ENCODE measurements at places on chromosomes 3 and 15.

GRCh38 chr15:31135523-31135922 is 34.0 kb upstream of the TRPM1 start:
- no peak for DNase-seq

GRCh38 chr3:167493244-167493643 is 19.4 kb upstream of the SERPINI2 start:
- no peak for DNase-seq

- no peak for DNase-seq
Measured at GRCh38 chr3:94121161-94121560, 58.3 kb downstream of the NSUN3 start.

DNA sequence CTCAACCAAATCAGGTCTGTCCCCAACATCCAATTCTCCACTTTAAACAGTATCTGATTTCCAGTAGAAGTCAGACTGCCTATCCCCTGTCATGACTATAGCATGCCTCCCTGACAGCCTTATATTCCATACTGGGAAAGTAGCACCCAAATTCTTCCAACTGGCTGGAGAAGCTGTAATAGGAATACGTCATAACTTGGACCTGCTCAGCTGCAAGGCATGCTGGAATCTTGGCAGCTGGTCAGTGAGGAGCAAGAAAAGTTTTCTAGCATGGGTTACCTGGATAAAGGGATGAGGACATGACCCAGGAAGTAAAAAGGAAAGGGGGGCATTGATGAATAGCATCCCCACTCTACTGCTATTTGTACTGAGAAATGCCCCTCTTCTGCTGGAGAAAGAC is 8.9 kb downstream of the SEMA5B start:
- no peak for DNase-seq

DNA sequence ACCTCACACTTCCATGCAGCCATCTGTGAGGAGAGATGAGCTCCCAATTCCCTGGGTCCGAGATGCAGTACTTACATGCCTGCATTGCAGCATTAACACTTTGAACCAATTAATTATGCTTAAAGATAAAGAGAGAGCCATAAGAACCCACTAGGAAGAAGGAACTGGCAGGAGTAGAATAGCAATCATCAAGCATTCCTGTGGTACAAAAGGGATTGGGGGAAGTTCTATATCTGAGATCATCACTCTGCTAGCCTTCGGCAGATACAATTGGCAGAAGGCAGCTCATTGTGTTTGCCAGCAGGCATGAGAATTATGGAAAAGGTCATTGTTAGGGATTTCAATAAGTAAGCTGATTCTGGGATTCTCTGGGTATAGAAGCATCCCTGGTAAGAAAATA is 891.4 kb downstream of the NTRK3 start:
- no peak for DNase-seq

DNA sequence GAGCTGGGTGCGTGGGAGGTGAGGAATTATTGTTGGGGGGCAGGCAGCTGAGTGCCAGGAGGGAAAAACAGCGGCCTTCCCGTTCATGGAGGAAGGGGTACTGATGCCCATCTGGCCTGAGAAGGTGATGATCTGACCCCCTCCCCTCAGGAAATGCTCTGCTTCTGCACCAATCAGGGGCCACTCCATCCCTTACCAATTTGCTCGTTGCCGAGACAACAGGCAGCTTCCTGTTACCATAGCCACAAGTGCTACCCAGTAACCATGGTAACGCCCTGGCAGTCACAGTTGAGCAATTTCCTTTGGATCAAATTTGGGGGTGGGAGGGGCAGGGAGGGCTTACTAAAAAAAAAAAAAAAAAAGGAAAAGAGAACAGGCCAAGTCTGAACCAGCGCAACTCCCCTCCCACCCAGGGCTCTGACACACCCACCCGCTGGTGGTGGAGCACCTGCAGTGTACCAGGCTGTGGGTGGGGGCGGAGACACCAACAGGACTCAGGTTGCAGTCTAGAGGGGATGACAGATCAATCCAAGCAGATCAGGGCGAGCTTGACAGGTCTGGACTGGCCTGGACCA is 13.7 kb downstream of the CELF6 start:
- DNase-seq: peak; percentile 8

DNA sequence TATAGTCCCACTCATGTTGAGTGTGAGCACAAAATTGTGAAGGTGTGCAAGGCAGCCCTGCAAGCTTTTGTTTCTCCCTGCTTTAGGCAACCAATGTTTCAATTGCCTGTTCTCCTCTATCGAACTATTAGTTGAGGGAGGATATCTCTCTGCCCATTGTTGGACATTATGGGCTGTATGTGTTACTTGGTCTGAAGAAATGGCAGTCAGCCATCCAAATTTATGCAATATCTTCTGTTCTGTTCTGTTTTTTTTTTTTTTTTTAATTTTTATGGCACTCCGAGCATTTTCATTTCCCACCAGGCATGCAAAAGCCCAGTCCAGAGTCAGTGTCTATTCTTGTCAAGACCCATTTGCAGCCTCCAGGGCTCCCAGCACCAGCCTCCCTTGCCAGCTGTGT is 44.0 kb downstream of the ANAPC13 start:
- DNase-seq: no peak

DNA sequence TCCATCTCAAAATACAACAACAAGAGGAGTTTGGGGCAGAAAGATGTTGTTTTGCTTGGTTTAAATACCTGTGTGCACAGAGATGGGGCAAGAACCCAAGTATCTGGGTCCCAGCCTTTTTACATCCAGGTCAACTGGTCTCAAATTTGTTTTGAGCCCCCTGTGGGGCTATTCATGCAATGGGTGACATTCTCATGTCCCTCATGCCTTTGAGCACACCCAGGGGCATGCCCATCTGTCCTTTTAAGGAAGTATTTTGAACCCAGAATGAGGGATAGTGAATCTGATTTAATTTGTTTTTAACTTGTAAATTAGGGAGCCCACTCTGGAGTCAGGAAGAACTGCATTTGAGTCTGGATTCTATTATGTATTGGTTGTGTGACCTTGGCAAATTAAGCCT is 14.8 kb downstream of the ABCF3 start:
- DNase-seq: no peak

All from stimulated activated CD4-positive, alpha-beta T cell treated with anti-CD3 and anti-CD28 coated beads, Interleukin-1b, Interleukin-23, amount 100 ng/mL, for 1 hour (primary cell).